Ascending aorta (tissue), 2 donors: ENCODE measurements at places on chromosomes 11 and 22.

DNA sequence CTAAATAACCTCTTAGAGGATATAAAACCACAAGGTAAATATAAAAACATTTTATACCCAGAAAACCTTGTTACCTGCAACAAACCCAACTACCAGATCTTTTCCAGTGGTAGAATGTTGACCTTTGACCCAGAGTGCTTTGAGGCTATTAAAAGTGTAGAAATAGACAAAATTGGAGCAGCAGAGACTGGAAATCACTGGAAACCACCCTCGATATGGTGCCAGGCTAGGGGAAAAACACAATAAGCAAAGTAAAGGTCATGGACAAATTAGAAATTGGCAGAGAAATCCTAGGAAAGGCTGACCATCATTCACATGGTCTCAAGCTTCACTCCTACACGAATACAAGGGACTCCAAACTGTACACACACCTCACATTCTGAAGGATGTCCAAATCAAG lies 26.7 kb downstream of the SLC25A17 start:
- H3K27me3 ChIP-seq: no peaks in the 10 kb centered on the region
- H3K4me3 ChIP-seq: no peak overlapping the region
- no peak for DNase-seq
- H3K27ac ChIP-seq: no peak overlapping the region
- H3K4me1 ChIP-seq: no peaks in the 10 kb centered on the region

DNA sequence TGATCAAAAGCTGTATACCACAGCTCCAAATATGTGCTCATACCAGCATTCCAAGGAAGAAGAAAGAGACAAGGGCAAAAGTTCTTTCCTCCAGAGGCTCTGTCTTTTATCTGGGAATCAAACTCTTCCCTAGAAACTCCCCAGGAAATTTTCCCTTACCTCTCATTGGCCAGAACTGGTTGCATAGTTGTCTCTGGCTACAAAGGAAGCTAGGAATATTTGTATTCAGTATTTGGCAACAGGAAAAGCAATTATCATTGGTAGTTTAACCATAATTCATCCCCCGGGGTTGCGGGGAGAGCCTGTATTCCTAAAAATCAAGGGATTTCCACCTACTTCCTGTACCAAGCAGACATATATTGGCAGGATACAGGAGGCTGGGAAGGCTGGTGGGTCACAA lies 10.5 kb upstream of the ZFTA start:
- no peaks in the 10 kb centered on the region for H3K27me3 ChIP-seq
- no peak for DNase-seq
- no peaks in the 10 kb centered on the region for H3K4me1 ChIP-seq
- no peak overlapping the region for H3K27ac ChIP-seq

DNA sequence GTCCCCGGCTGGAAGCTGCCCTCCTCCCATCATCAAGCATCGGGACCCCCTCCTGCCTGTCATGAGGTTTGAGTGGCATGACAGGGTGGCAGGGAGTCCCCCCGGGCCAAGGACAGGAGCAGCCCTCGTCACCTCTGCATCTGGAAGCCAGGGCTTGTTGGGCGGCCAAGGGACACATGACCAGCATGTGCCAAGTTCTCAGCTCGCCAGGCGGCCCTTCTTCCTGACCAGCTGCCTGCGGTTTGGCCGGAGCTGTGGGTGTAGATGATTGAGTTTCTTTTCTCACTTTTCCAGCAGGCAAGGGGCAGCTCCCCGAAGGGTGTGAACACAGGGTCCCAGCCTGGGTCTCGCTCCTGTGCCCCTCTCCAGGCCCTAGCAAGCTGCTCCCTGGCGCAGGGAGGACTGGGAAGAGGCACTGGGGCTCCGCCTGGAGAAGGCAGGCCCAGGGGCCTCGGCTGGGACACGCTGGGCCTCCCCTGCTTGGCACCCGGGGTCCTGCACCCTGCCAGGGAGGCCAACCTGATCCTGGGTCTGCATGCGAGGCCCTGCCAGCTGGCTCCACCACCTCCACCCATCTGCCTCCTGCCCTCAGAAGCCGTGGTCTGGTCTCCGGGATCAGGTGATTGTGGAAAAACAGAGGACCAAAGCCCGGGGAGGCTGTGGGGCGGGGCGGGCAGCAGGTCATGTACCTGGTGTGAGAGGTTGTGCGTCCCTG lies 13.4 kb downstream of the ARHGAP8 start:
- no peaks in the 10 kb centered on the region for H3K27me3 ChIP-seq
- no peaks in the 10 kb centered on the region for H3K4me1 ChIP-seq
- no peak for DNase-seq
- H3K4me3 ChIP-seq: no peak overlapping the region
- H3K36me3 ChIP-seq: no peaks in the 10 kb centered on the region

DNA sequence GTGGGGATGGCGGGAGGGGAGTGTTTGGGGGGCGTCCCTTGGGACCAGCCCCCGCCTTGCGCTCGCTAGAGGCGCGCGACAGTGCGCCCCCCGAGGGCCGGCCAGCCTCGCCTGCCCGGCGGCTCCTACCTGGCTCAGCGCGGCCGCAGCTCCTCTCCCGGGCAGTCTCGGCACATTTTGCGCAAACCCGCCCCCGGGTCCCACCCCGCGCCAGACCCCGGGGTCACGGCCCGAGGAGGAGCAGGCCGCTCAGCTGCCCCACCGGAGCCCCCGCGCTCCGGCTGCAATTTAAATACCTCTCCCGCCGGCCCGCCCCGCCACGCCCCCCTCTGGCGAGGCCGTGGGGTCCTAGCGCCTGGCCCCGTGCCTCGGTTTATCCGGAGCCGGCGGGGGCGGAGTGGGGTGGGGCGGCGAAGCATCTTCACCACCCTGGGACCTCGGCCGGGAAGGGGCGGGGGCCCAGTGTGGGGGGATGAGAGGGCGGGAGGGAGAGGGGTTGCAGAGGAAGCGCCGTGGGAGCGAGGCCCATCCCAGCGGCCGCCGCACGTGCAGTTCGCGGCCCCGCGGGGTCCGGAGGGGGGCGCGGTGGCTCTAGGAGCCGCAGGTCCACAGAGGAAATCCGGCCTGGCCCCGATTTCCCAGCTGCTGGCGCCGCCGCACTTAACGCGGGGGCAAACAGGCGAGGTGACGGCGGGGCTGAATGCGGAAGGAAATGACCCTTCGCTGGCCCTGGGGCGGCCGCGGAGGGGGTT lies at the start of gene LRRC32:
Gene LRRC32 (minus strand): TSS at position 263 of the 752 bp plus-strand sequence. CDS start 4,793 bp downstream, outside the sequence.
- H3K4me1 ChIP-seq: peaks cover 33% of the 10 kb centered on the region
- peak within 1 kb of the TSS; percentile 95 for H3K4me3 ChIP-seq
- H3K36me3 ChIP-seq: no peaks in the 10 kb centered on the region

DNA sequence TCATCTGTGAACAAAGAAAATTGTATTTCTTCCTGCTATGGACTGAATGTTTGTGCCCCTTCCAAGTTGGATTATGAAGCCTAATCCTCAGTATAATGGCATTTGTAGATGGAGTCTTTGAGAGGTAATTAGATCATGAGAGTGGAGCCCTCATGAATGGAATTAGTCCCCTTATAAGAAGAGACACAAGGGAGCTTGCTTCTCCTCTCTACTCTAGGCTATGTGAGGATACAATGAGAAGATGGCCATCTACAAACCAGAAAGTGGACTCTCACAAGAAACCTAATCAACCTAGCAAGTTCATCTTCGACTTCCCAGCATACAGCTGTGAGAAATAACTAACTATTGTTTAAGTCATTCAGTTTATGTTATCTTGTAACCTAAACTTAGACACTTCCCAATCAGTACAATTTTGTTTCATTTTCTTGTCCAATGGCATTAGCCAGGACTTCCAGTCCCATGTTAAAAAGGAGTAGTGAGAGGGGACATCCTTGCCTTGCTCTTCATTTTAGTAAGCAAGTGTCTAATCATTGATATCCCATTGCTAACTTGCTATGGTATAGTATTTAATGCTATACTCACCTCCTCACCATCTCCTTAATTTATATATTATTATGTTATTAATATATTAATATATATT lies 45.7 kb downstream of the PDGFD start:
- H3K27me3 ChIP-seq: no peaks in the 10 kb centered on the region
- no peak for DNase-seq
- no peaks in the 10 kb centered on the region for H3K36me3 ChIP-seq
- H3K27ac ChIP-seq: no peak overlapping the region
- H3K4me1 ChIP-seq: peaks cover 12% of the 10 kb centered on the region

DNA sequence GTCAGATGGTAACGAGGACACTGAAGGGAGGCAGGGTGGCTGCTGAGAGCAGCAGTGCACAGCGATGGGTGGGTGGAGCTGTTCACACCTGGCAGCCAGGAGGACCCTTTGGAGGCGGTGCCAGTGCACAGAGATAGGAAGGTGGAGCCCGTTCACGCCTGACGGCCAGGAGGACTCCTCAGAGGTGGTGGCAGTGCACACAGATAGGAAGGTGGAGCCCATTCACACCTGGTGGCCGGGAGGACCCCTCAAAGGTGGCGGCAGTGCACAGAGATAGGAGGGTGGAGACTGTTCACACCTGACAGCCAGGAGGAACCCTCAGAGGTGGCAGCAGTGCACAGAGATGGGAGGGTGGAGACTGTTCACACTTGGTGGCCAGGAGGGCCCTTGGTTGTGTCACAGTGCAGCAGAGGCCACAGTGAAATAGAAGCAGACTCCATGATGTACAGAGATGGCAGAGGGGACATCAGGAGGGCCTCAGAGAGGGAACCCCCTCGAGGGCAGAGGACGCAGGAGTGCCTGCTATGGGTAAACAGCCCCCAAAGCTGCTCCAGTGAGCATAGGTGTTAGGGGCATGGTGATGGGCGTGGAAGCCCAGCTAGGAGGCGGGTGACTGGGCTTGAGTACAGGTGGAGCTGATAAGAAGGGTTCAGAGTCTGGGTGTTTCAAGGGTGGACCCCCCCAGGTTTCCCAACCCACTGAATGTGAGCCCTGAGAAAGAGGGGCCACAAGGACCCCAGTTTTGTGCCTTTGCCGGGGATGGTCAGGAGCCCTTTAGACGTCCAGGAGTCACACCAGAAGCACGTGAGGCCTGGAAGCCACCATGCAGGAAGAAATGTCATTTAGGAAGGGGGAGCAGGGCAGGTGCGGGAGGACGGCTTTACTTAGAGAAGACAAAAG lies 566.7 kb downstream of the BRD1 start:
- no peaks in the 10 kb centered on the region for H3K36me3 ChIP-seq
- H3K27me3 ChIP-seq: no peaks in the 10 kb centered on the region
- peak; percentile 44 for DNase-seq
- no peaks in the 10 kb centered on the region for H3K4me1 ChIP-seq

DNA sequence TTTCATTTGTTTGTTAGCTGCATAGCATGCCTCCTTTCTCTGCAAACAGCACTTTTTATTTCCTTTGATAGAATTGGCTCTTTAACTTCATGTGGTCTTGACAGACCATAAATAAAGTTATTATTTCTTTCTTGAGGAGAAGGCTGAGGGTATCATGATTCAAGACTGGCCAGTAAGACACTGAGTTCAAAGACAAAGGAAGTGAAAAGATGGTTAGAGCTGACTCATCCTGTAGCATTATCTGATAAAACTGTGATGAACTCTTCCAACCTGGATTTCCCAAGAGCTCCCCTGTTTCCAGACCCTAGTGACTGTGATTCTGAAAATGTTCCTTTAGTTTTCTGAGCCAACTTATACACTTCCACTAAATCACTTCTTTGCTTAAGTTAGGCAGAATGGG lies 179.3 kb upstream of the FAT3 start:
- no peaks in the 10 kb centered on the region for H3K27me3 ChIP-seq
- DNase-seq: no peak
- no peak overlapping the region for H3K4me3 ChIP-seq
- no peaks in the 10 kb centered on the region for H3K36me3 ChIP-seq
- H3K4me1 ChIP-seq: no peaks in the 10 kb centered on the region

DNA sequence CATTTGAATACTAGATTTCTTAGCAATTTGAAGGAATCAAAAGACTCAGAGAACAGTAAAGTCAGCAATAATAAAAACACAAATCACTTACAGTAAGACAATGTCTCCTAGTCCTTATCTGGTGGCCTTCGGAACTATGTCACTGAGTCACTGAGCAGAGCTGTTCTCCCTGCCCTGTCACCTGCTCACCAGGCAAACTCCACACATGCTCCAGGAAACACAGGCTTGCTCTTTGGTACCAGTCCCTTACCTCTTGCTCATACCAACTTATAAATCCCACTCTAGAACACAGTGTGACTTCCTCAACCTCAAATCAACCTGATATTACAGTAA lies 81.1 kb upstream of the CHRM4 start:
- no peak overlapping the region for H3K27ac ChIP-seq
- no peaks in the 10 kb centered on the region for H3K36me3 ChIP-seq
- DNase-seq: no peak
- H3K27me3 ChIP-seq: no peaks in the 10 kb centered on the region

GRCh38 chr22:35795476-35795875 lies 77.8 kb downstream of the APOL5 start:
- no peaks in the 10 kb centered on the region for H3K36me3 ChIP-seq
- DNase-seq: no peak
- H3K27ac ChIP-seq: no peak overlapping the region
- H3K27me3 ChIP-seq: no peaks in the 10 kb centered on the region
- H3K4me1 ChIP-seq: no peaks in the 10 kb centered on the region
- H3K4me3 ChIP-seq: no peak overlapping the region
